ENCODE measurements at places on chromosomes 2 and 18.

DNA sequence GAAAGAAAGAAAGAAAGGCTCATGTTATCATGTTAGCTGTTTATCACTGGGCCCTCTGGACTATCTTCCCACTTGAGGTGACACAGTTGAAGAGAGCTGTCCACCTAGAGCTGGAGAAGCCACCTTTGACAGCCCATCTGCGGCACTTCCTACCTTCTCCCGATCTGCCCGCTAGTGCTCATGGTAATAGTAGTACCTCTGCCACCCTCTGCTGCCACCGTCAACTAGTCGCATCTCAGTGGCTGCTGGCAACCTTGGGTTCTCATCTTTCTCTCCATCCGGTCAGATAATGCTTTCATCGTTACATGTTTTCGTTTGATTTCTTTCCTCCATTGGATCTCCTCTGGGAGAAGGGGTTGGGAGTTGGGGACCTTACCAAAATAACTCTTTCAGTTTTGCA lies 63.2 kb upstream of the COPS8 start:
- no peak for DNase-seq

- DNase-seq = no peak
These were observed 74.2 kb upstream of the MBOAT2 start for GRCh38 chr2:9077691-9078090.

- DNase-seq = no peak
These were observed 186.1 kb downstream of the SEPTIN10 start for GRCh38 chr2:109427661-109428091.

DNA sequence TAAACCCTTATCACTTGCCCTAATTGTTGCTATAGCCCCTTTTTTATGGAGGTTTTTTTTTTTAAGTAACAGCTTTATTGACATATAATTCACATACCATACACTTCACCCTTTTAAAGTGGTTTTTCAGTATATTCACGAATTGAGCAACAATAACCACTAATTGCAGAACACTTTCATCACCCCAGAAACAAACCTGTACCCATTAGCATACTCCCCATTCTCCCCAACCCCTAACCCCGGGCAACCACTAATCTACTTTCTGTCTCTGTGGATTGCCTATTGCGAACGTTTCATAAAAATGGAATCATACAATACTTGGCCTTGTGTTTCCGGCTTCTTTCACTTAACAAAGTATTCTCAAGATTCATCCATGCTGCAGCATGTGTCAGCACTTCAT lies 213.6 kb downstream of the ATAD2B start:
- DNase-seq = no peak

DNA sequence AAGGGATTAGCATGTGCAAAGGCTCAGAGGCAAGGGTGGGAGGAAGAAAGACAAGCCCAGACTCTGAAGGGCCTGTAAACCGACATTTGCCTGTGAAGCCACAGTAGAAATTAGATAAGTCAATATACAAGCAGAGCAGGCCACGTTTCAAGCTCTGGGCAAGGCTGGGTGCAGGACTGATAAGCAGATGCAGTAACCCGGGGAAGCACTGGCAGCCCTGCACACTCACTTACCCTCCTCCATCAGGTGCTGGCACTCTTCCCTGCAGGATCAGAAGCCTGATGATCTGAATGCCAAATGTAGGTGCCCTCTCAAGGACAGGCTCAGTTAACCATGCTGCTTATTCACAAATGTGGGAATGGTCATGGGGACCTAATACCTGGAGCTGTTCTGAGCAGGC lies 46.3 kb upstream of the RAB12 start:
- DNase-seq = no peak

- DNase-seq = no peak
These were observed 56.3 kb downstream of the KCNS3 start for GRCh38 chr2:17934721-17935120.

GRCh38 chr2:12776521-12776961 lies 59.8 kb downstream of the TRIB2 start:
- no peak for DNase-seq

- peak; percentile 9 for DNase-seq
These were observed 206.2 kb downstream of the NCKAP5 start for GRCh38 chr2:133362061-133362476.

DNA sequence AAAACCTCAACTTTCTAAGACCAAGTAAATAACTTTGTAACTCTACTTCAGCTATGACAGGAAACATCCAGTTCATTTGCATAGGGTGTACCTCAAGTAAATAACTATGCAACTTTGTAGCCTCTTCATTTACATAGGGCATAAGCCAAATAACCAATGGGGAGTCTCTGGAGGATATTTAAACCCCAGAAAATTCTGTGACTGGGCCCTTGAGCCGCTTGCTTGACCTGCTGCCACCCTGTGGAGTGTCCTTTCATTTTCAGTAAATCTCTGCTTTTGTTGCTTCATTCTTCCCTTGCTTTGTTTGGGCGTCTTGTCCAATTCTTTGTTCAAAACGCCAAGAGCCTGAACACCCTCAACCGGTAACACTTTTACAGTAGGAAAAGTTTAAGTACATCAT lies 1112.7 kb upstream of the NRXN1 start:
- DNase-seq = no peak

- DNase-seq = peak; percentile 46
These were observed 27.4 kb upstream of the CHAC2 start for GRCh38 chr2:53740170-53740569.

GRCh38 chr2:85577386-85578242 lies at the start of gene VAMP8:
Gene VAMP8 (plus strand): TSS chr2:85577586. CDS start chr2:85577647, 61 bp downstream.
- no peak for DNase-seq

- DNase-seq = no peak
These were observed 135.5 kb downstream of the GAREM1 start for GRCh38 chr18:32335228-32335627.

GRCh38 chr2:237299906-237300305 lies 114.1 kb downstream of the COL6A3 start:
- no peak for DNase-seq

DNA sequence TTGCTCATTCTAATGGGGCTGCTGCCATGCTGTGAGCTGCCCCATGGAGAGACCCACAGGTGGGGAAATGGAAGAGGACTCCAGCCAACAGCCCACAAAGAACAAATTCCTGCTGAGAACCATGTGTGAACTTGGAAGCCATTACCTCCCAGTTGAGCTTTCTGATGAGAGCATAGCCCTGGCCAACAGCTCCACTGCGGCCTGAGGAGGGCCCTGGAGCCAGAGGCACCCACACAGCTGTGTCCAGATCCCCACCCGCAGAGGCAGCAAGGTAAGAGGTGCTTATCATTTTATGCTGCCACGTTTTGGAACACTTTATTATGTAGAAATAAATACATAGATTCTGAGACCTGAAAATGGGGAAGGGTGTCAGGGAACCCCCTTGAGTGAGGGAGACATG lies 44.2 kb upstream of the OTOS start:
- DNase-seq = no peak

DNA sequence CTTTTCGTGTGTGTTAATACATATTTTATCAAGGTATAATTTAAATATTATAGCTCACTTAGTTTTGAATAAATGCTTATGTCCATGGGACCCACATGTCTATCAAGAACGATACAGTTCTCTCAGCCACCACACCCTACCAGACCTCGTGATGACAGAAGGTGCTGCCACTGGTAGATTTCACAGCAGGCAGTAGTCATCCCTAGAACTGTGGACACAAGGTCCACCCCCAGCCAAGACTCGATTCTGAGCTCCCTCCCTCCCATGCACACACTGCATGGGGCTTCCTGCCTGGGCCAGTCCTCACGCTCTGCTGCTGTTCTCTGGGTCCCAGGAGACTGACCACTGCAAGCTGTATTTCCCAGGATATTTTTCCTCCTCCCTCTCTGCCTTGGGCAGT lies 26.5 kb upstream of the CREB1 start:
- DNase-seq = no peak

- DNase-seq = no peak
These were observed 373.6 kb downstream of the DCDC2C start for GRCh38 chr2:4077017-4077416.

- DNase-seq = no peak
These were observed 301.1 kb downstream of the ERBB4 start for GRCh38 chr2:212237350-212238095.

DNA sequence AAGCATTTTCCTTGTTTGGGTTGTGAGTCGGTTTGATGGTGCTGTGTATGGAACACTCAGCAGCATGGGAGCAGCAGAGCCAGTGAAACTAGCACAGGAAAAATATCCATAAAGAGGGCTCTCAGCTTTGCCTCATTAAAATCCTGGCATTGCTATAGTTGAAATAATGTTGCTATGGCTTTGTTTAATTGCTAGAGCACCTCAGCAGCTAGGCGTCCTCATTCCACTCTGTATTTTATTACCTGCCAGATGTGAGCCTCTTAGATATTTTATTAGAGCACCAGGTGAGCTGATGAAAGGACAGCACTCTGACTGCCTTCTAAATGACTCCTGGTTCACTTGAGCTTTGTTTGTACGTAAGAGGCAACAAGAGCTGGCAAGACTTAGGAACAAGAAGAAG lies 232.4 kb downstream of the MTX2 start:
- no peak for DNase-seq

DNA sequence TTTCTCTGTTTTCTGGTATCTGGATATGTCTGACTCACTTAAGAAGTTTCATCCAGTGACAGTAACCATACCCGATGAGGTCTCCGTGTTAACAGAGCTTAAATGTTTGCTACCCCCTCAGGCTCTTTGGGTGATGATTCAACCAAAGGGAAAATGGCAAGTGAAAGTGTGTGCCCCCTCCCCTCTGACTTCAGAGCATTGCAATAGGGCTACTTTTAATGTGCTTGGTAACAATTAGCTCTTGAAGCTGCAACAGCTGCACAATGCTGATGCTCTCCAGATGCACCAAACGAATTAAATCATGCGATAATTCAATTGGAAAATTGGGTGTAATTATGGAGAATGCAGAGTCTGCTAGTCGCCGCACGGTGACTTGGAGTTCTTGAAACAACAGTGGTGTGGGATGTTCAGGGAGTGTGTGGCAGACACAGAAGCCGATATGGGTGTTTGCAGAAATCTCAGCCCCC lies 270.7 kb downstream of the ALK start:
- no peak for DNase-seq

- peak; percentile 68 for DNase-seq
These were observed 7.3 kb upstream of the SLC3A1 start for GRCh38 chr2:44267796-44268648.

DNA sequence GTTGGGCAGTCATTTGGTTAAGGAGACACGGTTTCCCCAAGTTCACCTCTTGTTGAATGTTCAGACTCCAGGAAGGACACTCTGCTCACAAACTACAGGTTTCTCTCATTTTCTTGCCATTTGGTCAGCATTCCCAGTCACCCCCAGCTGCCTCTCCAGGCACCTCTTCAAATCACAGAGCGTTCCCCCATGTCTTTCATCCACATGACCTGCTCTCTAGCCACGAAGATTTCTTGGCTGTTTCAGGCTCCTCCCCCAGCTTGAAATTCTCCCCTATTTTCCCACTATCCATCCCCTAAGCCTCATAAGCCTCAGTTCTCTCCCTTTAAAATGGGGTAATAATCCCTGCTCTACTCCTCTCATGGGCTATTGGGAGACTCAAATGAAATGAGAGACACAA lies 89.1 kb upstream of the RTN4 start:
- no peak for DNase-seq

DNA sequence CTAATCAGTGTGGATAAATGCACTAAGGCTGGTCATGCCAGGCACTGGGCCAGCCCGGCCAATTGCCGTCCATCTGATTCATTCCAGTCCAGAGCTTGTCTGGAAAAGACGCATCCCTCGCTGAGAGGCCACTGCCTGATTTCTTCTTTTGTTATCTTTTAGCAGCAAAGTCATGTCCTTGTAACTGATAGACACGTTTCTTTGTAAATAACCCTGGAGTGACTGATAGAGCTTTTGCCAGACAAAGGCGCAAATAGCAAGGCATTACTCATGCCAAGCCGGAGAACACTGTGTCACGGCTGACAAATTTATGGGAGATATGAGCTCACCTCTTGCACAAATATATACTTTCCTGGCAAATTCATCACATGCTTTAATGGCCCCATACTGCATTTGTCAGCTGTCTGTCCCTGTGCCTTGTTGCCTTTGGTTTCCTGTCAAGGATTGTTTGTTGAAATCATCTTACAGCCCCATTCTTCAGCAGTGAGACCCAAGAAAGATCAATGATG lies 164.4 kb downstream of the ETAA1 start:
- DNase-seq = peak; percentile 75

GRCh38 chr2:86138736-86139625 lies 32.9 kb downstream of the PTCD3 start:
- DNase-seq = no peak

DNA sequence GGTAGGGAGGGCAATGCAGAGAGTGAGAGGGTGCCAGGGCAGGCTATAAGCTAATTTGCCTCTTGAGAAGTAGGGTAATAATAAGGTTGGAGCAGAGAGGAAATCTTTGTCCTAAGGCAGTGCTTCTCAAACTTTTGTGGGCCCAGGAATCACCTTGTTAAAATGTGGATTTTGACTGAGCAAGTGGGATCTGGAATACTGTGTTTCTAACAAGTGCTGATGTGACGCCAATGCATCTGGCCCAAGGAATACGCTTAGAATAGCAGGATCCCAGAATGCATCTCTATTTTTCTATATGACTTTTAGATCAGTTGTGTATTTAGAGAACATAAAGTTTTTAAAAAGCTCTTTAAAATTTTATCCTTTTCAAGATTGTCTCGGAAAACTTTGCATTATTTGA lies 29.7 kb upstream of the GTF2A1L start:
- no peak for DNase-seq

- no peak for DNase-seq
These were observed at the start of gene DPP10 for GRCh38 chr2:114442510-114442909. Gene DPP10 (plus strand): TSS chr2:114442641.

GRCh38 chr2:133532919-133533318 lies 35.3 kb downstream of the NCKAP5 start:
- DNase-seq = peak; percentile 5

DNA sequence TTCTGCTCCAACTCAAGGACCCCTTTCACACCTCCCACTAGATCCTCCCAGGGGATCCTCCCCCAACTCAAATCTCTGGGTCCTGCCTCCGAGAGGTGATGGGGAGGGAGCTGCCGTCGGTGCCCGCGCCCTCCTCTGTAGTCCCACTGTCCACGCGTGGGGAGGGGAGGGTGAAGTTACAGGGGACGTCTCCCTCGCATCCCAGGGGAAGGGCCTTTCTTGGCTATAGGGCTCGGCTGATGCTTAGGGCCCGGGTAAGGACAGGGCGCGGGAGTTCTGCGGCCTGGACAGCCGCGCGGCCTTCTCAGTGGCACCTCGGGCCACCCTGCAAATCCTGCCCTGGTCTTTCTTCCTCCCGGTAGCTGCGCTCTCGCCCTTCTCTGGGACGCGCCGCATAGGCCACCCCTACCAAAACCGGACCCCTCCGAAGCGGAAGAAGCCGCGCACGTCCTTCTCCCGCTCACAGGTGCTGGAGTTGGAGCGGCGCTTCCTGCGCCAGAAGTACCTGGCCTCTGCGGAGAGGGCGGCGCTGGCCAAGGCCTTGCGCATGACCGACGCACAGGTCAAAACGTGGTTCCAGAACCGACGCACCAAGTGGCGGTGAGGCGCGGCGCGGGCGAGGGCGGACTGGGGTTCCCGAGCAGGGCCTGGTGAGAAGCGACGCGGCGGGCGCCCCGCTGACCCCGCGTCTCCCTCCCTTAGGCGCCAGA lies 1.2 kb downstream of the TLX2 start:
- DNase-seq = no peak

DNA sequence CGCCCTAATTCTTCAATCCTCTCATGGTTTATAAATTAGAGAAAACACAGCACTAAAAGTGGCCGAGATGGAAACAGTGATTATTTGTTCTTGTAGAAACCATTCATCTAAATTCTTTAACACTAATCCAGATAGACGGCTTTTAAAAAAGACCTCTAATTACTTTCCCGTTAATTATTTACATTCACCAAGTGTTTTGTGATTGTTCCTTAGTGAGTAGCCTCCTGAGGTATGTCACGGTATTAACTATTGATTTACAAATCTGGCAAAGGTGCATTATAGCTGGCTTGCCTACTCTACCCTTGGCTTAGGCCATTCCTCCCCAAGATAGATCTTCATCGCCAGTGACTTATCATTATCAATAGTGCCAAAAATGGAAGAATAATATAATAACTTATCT lies 436.4 kb upstream of the ST6GAL2 start:
- DNase-seq = no peak

Measured in A549 (cell line).